ENCODE measurements at places on chromosomes 2 and 18. TPM values are rescaled to one million over a fixed set of nuclear protein-coding genes. Genes with fewer than 3 reads are reported as not detected.

The TACR1 gene
- total RNA-seq, result not detected

The RAPGEF4 gene
- 0.34 TPM for total RNA-seq

The NYAP2 gene
- total RNA-seq, result under 0.01 TPM

The ACVR1 gene
- total RNA-seq, result 20.5 TPM

The RUFY4 gene
- total RNA-seq, result not detected

The GAREM1 gene
- total RNA-seq, result 9.2 TPM

The UGT1A4 gene
- total RNA-seq, result 1.8 TPM

The CNTNAP5 gene
- total RNA-seq, result not detected

The NEU4 gene
- total RNA-seq, result 0.07 TPM

The RAMP1 gene
- total RNA-seq, result 0.34 TPM

The LYG2 gene
- not detected for total RNA-seq

The ZNF519 gene
- 1.0 TPM for total RNA-seq

The APOB gene
- total RNA-seq, result under 0.01 TPM

The TRAPPC8 gene
- 60.9 TPM for total RNA-seq

The SGO2 gene
- total RNA-seq, result 1.3 TPM

The MBD1 gene
- 157 TPM for total RNA-seq

The SH3YL1 gene
- 84.8 TPM for total RNA-seq

The VWC2L gene
- 0.07 TPM for total RNA-seq

The SP140 gene
- total RNA-seq, result under 0.01 TPM

The PROC gene
- total RNA-seq, result 0.64 TPM

The MORN2 gene
- total RNA-seq, result 6.2 TPM

The CPO gene
- not detected for total RNA-seq

The ZNF804A gene
- total RNA-seq, result not detected

The CTLA4 gene
- not detected for total RNA-seq

The HRH4 gene
- total RNA-seq, result 0.21 TPM

The SLC4A3 gene
- 6.9 TPM for total RNA-seq

The RAB10 gene
- total RNA-seq, result 792 TPM

The KIF5C gene
- total RNA-seq, result under 0.01 TPM

The ESPNL gene
- under 0.01 TPM for total RNA-seq

The SERPINB12 gene
- 0.34 TPM for total RNA-seq

The HAT1 gene
- 32.2 TPM for total RNA-seq

The RND3 gene
- 354 TPM for total RNA-seq

The AFF3 gene
- total RNA-seq, result not detected

The CBLN2 gene
- not detected for total RNA-seq

The DAW1 gene
- 0.07 TPM for total RNA-seq

The CLHC1 gene
- total RNA-seq, result 9.6 TPM

The STPG4 gene
- total RNA-seq, result 0.07 TPM

The ARID5A gene
- 8.5 TPM for total RNA-seq

The KATNAL2 gene
- total RNA-seq, result 3.9 TPM

The PROKR1 gene
- under 0.01 TPM for total RNA-seq

The MFSD6 gene
- 55.0 TPM for total RNA-seq

The UPP2 gene
- total RNA-seq, result not detected

The MC2R gene
- total RNA-seq, result not detected

The PIEZO2 gene
- total RNA-seq, result not detected

The CHRNG gene
- not detected for total RNA-seq

The C1D gene
- total RNA-seq, result 21.5 TPM

The KLHL41 gene
- total RNA-seq, result under 0.01 TPM

The ETAA1 gene
- 12.6 TPM for total RNA-seq

The ANO7 gene
- total RNA-seq, result not detected

The ONECUT2 gene
- under 0.01 TPM for total RNA-seq

The NT5C1B gene
- total RNA-seq, result not detected

Measured in nasal cavity respiratory epithelium epithelial cell of viscerocranial mucosa (primary cell).